Neural crest cell (in vitro differentiated cells): ENCODE measurements at places on chromosomes 12 and 14. TPM values are rescaled to one million over a fixed set of nuclear protein-coding genes. Genes with fewer than 3 reads are reported as not detected.
A peak's percentile ranks its signal among the peaks of the same experiment; 100 is the strongest.

GRCh38 chr14:74267588-74267987 is 28.3 kb downstream of the VSX2 start:
- no peak for DNase-seq

GRCh38 chr14:100790502-100791347 is 35.2 kb upstream of the MEG3 start:
- DNase-seq, result no peak

Gene CIDEB
- not detected in 2 replicates for total RNA-seq

Gene RIPK3
- total RNA-seq, result not detected in 2 replicates

DNA sequence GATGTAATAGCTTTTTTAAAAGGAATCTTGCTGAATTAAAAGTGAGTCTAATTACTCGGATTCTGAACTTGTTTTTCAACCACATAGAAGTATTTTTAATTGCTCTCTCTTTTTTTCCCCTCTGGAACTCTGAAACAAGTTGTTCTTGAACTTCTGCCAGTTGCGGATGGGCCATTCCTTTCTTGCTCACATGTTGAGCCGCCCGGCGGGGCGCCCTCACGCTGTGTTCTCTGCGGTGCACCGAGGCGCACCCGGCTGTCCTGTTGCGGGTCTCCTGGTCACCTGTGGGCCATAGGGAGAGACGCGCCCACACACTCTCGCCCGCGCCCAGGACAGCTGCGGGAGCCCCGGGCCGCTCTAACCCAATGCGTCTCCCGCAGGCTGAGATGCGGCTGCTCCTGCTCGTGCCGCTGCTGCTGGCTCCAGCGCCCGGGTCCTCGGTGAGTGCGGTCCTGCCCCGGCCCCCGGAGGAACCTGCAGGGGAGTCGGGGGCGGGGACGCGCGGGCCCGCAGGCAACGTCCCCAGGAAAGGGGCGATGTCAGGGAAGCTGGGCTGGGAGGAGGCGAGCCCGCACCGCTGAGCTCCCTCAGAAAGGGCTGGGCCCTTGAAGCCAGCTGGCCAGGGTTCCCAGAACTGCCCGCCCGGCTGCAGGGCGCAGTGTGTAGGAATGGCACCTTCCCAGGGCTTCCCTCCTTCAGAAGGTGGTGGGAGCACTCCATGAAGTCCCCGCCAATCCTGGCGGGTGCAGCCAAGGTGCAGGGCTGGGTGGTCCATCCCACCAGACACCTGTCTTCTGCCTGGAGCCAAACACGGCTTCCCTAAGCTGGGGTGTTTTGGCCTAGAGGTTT is 2.3 kb downstream of the PAPLN start:
- DNase-seq, result no peak

Gene TECPR2
- total RNA-seq, result 27.0 and 28.3 TPM in 2 replicates

DNA sequence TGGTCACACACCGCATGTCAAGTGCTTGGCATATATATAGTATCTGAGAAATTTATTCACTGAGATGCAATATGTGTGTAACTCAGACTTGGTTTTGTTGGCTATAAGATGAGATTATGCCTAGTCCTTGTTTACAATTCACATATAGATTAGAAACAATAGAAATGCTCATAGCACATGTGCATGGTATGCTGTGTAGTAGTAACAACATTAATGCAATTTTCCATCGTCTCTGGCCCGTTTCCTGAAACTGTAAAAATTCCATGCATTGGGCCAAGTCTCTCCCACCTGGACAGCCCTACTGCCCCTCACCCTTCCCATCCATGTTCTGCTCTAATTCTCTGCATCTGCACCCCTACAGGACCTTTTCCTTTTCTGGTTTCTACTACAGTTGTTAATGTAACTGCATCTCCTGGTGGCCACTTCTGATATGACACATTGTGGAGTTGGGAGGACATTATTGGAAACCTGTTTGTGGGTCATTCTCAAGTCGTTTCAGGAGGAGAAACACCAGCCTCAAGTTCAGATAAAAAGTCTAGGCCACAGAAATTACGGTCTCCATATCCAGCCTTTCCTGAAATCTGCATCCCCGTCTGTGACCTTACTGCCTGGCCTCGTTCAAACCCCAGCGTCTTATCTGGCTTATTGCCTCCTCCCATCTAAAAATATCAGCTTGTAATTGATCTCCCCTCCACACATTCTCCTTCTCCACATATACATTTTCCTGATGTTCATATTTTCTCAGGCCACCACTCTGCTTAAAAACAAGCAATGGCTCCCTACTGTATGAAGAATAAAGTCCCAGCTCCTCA is 37.5 kb downstream of the EMP1 start:
- peak; percentile 48 for DNase-seq

GRCh38 chr12:116442304-116442703 is 116.9 kb upstream of the MAP1LC3B2 start:
- DNase-seq, result no peak
